Hepatocyte (in vitro differentiated cells): ENCODE measurements at places on chromosomes 2 and 18.

- no peak for DNase-seq
Observed at GRCh38 chr18:78169174-78169864, 810.3 kb upstream of the SALL3 start.

DNA sequence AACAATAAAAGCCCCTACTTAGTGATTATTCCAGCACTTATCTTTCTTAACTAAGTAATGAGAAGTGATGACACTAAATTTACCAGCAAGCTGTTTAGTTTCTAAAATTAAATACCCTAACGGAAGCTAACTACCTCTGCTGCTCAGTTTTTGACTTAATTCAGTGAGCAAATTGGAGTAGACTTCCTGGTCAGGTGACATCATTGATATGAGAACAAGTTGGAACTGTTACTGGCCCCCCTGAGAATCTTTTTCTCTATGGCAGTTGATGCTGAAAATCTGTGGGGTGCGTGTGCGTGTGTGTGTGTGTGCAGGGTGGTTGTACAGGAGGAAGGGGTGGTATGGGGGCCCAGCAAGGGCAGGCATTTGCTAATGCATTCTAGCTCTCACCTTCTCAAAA lies 35.5 kb upstream of the BMP10 start:
- DNase-seq, result no peak

- peak; percentile 10 for DNase-seq
Observed at GRCh38 chr2:102724016-102724490, 37.8 kb upstream of the TMEM182 start.

- no peak for DNase-seq
Observed at GRCh38 chr18:506264-506663, 5.8 kb upstream of the COLEC12 start.

DNA sequence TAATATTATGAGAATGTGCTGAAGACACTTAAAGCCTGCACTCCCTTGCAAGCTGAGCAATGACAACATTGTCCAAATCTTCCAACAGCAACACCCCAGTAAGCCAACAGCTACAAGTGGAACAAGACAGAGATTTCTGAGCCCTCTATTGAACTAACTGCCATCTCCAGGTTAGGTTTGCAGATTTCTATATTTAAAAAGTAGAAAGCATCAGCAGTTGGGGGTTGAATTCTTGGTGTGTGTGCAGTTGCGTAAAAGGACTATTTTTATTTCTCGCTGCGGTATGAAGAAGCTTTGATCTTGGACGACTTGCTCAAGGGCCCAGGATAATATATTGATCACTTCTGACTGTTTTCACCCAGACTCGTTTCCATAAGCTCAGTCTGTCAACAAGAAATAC lies 106.2 kb upstream of the ZFP36L2 start:
- DNase-seq, result no peak

- DNase-seq, result no peak
Observed at GRCh38 chr2:144738749-144739148, 218.8 kb upstream of the ZEB2 start.

DNA sequence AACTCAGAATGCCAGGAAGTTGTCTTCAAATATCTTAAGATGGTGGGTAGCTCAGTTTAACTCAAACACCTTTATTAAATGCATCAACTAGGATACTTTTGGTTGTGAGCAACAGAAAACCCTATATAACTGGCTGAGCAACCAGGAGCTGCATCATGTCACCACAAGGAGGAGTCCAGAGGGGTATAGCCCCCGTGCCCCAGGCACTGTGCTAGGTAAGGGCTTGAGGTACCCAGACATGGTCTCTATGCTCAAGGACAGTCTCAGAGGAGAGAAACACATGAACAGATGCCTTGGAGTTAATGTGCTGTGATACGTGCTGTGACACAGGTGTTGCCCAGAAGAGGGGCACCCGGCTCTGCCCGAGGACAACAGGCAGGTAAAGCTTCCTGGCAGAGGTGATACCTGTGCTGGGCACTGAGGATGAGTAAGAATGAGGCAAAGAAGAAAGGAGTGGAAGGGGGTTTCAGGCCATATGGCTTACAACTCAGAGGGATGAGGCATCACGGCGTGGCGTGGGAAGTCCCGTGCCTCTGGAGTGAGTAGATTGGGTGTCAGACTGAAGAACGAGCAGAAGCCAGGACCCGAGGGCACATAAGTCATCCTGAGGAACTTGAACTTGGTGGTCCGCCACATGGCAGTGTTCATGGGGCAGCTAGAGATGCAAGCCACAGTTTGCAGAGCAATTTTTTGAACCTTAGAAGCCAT lies 32.0 kb upstream of the CAB39 start:
- DNase-seq, result no peak

DNA sequence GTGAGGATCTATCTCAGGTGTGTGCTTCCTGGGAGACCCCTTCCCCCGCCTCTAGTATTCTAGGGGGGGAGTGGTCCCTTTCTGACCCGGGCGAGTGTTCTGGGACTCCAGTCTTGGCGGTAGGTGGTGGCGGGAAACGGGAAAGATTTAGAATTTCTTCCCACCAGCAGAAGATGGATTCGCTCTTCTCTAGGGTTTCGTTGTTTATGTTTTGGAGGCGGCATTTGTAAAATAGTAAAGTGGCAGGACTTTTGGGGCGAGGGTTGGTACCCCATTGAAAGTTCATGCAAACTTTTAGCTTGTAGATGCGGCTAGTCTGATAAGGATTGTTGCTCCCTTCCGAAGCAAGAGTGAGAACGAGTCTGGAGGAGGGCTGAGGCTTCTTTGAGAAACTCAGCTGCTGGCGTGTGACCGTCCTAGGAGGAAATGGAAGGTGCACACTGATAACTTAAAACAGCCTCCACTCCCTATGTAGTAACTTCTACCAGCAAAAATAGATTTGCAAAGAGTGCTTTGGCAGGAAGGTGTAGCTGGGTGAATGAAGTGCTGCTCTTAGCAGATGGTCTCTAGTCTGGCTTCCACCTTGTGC lies 412 bp downstream of the GPD2 start:
- DNase-seq, result peak; percentile 30

DNA sequence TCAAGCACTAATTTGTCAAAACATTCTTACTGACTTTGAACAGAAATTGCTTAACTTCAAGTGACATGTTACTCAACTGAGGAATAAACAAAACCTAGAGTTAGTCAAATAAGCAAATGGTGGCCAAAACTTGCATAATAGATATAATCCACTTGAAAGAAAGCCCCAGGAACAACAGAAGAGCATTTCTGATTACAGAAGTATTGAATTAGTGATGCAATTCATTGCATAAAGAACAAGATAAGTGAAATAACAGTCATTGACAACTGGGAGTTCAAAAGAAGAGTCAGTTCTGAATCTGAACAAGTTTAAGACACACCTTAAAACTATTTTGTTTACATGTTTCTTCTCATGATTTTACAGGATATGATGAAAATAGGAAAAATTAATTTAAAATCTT lies 30.8 kb downstream of the COBLL1 start:
- DNase-seq, result no peak

DNA sequence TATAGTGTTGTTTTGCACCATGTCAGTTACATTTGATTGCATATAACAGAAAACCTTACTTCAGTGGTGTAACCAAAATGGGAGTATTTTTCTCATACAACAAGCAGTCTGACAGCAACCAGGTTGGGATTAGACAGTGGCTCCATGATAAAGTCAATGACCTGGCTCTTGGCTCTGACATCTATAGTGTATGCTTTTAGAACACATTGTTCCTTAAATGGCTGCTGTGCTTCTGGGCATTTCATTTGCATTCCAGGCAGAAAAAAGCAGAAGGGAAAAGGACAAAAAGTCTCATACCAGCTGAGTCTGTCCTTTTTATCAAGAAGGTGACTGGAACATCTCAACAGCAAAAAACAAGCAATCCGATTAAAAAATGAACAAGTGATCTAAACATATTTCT lies 10.2 kb downstream of the MERTK start:
- no peak for DNase-seq
